Activated CD4-positive, alpha-beta T cell treated with anti-CD3 and anti-CD28 coated beads, Interleukin-2, amount 10 ng/mL, durations not matched to agents 24 days and 14 days (primary cell): ENCODE measurements at places on chromosomes 3 and 15. TPM values are rescaled to one million over a fixed set of nuclear protein-coding genes. Genes with fewer than 3 reads are reported as not detected.
A peak's percentile ranks its signal among the peaks of the same experiment; 100 is the strongest.

DNA sequence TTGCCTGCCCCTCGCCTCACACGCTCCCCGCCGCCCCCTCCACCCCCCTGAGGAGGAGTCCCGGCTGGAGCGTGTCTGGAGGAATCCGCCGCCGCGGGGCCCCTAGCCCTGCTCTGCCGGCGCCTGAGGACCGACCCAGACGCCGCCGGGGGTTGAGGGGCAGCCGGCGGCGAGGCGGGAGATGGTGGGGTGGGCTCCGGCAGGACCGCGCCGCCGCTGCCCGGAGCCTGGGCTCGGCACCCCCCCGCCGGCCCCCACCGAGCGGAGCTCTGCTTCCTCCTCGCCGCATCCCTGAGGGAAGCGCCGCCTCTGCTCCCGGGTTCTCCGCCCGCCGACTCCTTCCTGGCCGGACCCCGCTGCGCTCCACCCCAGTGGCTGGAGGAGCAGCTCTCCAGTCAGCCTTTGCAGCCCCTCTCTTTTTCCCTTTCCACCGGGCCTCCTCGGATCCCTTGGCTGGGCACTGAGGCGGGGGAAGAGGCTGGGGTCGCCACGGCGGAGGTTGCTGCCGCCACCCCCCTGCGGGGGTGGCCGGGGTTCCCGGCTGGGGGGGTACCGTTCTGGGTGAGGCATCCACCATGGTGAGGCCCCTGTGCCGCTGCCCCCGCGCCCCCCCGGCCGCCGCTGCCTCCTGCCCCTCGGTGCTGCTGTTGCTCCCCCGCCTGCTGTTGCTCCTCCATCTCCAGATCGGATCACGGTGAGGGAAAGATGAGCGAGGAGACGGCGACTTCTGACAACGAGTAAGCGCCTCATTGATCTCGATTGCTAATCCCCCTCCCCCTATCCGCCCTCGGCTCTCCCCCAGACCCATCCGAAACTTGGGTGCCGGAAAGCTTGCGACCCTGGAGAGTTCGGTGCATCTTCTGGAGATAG, at the start of gene SPRED1:
TSS of gene SPRED1 (plus strand) at position 356 of the 870 bp plus-strand sequence. CDS start at position 706, 350 bp downstream.
- H3K4me1 ChIP-seq: peaks cover 20% of the 10 kb centered on the region
- peaks cover 62% of the 10 kb centered on the region for H3K27me3 ChIP-seq
- H3K27ac ChIP-seq: peak within 1 kb of the TSS; percentile 18
- peak; percentile 63 for DNase-seq
- peak within 1 kb of the TSS; percentile 87 for H3K4me3 ChIP-seq

GRCh38 chr3:177062052-177062732, 135.1 kb downstream of the TBL1XR1 start:
- H3K27ac ChIP-seq: no peak overlapping the region
- no peak for DNase-seq
- H3K36me3 ChIP-seq: peaks cover 30% of the 10 kb centered on the region

DNA sequence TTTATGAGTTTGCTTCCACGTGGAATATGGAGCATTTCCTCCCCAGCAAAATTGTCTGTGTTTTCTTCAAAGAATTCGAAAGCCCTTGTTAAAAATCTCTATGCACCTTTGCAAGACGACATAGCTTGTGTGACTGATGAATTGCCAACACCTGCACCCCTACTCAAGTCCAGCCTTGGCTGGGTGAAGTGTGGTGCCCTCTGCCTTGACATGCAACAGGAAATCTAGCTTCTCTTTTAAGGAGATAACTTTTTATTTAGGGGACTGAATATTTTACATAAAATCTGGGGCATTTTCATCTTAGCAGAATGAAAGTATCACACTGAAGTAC, 647 bp downstream of the HMG20A start:
- DNase-seq: peak; percentile 71
- no peaks in the 10 kb centered on the region for H3K27me3 ChIP-seq
- peaks cover 8% of the 10 kb centered on the region for H3K36me3 ChIP-seq
- H3K27ac ChIP-seq: peak overlapping the region; percentile 94

ASB14 gene
- total RNA-seq: not detected in 2 replicates

NAALADL2 gene
- total RNA-seq: not detected in 2 replicates

GRCh38 chr15:70856884-70857561, 3.1 kb upstream of the LARP6 start:
- peaks cover 42% of the 10 kb centered on the region for H3K27me3 ChIP-seq
- peaks cover 4% of the 10 kb centered on the region for H3K4me1 ChIP-seq
- H3K27ac ChIP-seq: no peak overlapping the region

- no peaks in the 10 kb centered on the region for H3K27me3 ChIP-seq
- peaks cover 46% of the 10 kb centered on the region for H3K36me3 ChIP-seq
- peak overlapping the region; percentile 9 for H3K27ac ChIP-seq
These were observed 15.5 kb upstream of the SCAANT1 start for GRCh38 chr3:63927422-63928280.

- no peak overlapping the region for H3K4me3 ChIP-seq
- no peaks in the 10 kb centered on the region for H3K4me1 ChIP-seq
- no peaks in the 10 kb centered on the region for H3K36me3 ChIP-seq
- no peak for DNase-seq
- no peak overlapping the region for H3K27ac ChIP-seq
These were observed 726.4 kb upstream of the SGO1 start for GRCh38 chr3:20912406-20912805.

ITPKA gene
- total RNA-seq: 3.3 and 3.8 TPM in 2 replicates

MYL3 gene
- not detected in 2 replicates for total RNA-seq

DNA sequence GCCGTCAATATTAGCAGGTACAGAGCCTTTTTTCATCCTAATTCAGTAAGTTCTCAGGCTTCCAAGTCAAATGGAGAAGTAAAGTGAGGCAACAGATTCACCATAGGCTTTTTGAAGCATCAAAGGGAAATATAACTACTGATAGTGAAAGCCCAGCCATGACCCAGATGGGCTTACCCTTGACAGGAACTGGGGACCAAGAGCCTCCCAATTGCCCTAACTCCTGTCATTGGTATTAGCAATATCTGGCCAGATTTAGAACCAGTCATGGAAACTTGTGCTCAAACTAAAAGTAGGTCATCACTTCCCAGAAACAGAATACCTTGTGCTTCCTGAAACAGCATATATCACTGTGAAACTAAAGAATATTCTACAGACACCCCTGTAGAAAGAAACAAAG, 33.0 kb downstream of the NME9 start:
- peak overlapping the region; percentile 15 for H3K4me3 ChIP-seq
- peaks cover 13% of the 10 kb centered on the region for H3K4me1 ChIP-seq
- no peak for DNase-seq
- peak overlapping the region; percentile 68 for H3K27ac ChIP-seq
- no peaks in the 10 kb centered on the region for H3K27me3 ChIP-seq

- peaks cover 14% of the 10 kb centered on the region for H3K27me3 ChIP-seq
- no peak overlapping the region for H3K27ac ChIP-seq
- H3K4me1 ChIP-seq: peaks cover 1% of the 10 kb centered on the region
These were observed 52.3 kb downstream of the EPHB1 start for GRCh38 chr3:134847349-134847748.

ZNF385D gene
- not detected in 2 replicates for total RNA-seq

ATP6V1A gene
- 38.1 and 38.5 TPM in 2 replicates for total RNA-seq

- no peak overlapping the region for H3K4me3 ChIP-seq
- no peak overlapping the region for H3K27ac ChIP-seq
- peaks cover 3% of the 10 kb centered on the region for H3K27me3 ChIP-seq
- H3K36me3 ChIP-seq: no peaks in the 10 kb centered on the region
These were observed 99.9 kb downstream of the PLD1 start for GRCh38 chr3:171710359-171710758.

DNA sequence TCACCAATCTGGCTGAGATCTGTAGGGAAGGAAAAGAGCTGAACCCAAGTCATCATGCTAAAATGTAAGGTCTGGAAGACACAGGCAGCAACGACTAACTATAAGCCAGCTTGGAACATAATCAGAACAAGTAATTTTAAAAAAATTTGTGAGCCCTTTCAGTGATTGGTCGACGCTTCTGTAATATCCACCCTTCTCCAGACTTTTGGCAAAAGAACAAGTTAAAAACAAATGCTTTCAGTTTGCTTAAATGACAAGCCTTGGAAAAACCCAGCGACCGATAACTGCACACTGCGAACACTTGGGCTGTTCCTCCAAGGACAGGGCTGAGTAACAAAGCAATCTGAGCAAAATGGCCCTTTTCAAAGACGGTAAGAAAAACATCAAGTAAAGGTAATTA, 49.6 kb downstream of the PCSK6 start:
- no peak overlapping the region for H3K27ac ChIP-seq
- no peak overlapping the region for H3K4me3 ChIP-seq
- H3K4me1 ChIP-seq: peaks cover 7% of the 10 kb centered on the region
- H3K27me3 ChIP-seq: peaks cover 6% of the 10 kb centered on the region
- no peaks in the 10 kb centered on the region for H3K36me3 ChIP-seq

GRCh38 chr3:66692766-66693150, 191.9 kb upstream of the LRIG1 start:
- peaks cover 4% of the 10 kb centered on the region for H3K27me3 ChIP-seq
- no peak overlapping the region for H3K27ac ChIP-seq
- no peaks in the 10 kb centered on the region for H3K36me3 ChIP-seq
- DNase-seq: no peak
- no peaks in the 10 kb centered on the region for H3K4me1 ChIP-seq

DNA sequence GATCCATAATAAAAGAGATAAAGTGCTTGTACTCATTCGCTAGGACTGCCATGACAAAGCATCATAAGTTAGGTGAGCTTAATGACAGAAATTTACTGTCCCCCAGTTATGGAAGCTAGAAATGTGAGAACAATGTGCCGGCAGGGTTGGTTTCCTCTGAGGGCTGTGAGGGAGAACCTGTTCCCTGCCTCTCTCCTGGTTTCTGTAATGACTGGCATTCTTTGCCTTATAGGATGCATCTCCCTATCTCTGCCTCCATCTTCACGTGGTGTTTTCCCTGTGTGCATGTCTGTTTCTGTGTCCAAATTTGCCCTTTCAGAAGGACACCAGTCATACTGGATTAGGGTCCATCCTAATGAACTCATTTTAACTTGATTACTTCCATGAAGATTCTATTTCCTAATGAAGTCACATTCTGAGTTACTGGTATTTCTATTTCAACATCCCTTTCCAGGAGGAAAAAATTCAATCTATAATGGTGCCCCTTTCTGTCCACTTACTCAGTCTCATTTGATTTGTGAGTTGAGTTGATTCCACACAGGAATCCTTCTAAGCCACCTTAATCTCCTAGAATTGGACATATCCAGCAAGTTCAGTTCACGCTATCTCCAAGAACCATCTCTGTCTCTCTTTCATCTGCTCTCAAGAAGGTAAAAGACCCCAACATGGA, 71.2 kb upstream of the LIPC start:
- no peak overlapping the region for H3K4me3 ChIP-seq
- no peaks in the 10 kb centered on the region for H3K36me3 ChIP-seq
- H3K4me1 ChIP-seq: peaks cover 44% of the 10 kb centered on the region
- H3K27me3 ChIP-seq: no peaks in the 10 kb centered on the region

GRCh38 chr15:56804938-56805337, 71.6 kb upstream of the ZNF280D start:
- H3K36me3 ChIP-seq: no peaks in the 10 kb centered on the region
- H3K27me3 ChIP-seq: peaks cover 2% of the 10 kb centered on the region
- no peak overlapping the region for H3K4me3 ChIP-seq
- no peak overlapping the region for H3K27ac ChIP-seq
- no peak for DNase-seq
- H3K4me1 ChIP-seq: peaks cover 6% of the 10 kb centered on the region

- no peak for DNase-seq
- peaks cover 11% of the 10 kb centered on the region for H3K27me3 ChIP-seq
- no peak overlapping the region for H3K27ac ChIP-seq
- no peak overlapping the region for H3K4me3 ChIP-seq
- no peaks in the 10 kb centered on the region for H3K36me3 ChIP-seq
- H3K4me1 ChIP-seq: no peaks in the 10 kb centered on the region
These were observed 280.1 kb upstream of the RASGRP1 start for GRCh38 chr15:38844736-38845135.

SERINC4 gene
- total RNA-seq: 0.28 and 0.33 TPM in 2 replicates

DNA sequence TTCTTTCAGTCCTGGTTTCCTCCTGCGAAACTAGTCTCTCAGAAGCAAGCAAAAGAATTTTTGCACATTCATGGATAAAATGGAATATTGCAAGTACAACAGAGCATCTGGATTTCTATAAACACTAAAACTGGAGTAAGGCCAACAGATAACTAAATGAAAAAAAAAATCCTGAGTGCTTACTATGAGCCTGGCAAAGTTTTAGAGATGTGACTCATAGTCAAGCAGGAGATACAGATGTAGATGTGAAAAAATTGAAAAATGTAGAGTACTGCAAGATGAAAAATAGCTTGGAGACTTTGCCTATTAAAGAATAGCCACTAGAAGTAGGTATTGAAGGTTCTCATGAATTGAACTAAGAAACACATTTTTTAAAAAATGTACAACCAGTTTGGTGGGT, 397.4 kb downstream of the OTOL1 start:
- no peaks in the 10 kb centered on the region for H3K27me3 ChIP-seq
- H3K4me1 ChIP-seq: no peaks in the 10 kb centered on the region
- H3K4me3 ChIP-seq: no peak overlapping the region
- no peak for DNase-seq
- H3K36me3 ChIP-seq: no peaks in the 10 kb centered on the region
- no peak overlapping the region for H3K27ac ChIP-seq

DNA sequence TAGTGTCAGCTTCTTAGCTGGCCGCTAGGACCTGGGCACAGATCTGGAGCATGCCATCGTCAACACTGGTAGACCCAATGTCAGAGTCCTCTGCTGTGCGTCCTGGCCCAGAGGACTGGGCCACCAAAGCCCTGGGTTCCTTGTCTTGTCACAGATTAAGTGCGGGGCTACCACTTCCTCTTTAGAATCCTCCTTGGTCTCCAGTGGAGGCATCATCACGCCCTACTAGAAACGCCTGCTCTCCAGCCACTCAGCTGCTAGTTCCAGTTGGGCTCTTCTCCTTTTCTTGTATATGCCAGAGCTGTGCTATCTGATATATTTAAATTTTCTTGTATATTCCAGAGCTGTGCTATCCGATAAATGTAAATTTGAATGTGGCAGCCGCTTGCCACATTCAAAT, 11.2 kb downstream of the PPCDC start:
- H3K4me1 ChIP-seq: peaks cover 55% of the 10 kb centered on the region
- no peak overlapping the region for H3K27ac ChIP-seq
- DNase-seq: no peak

TMEM158 gene
- total RNA-seq: 0.44 and 0.66 TPM in 2 replicates

FRMD5 gene
- 0.09 TPM in 1 of 2 replicates, not detected in the other for total RNA-seq

GRCh38 chr15:85689729-85690128, 105.0 kb downstream of the KLHL25 start:
- H3K27ac ChIP-seq: peak overlapping the region; percentile 99
- DNase-seq: peak; percentile 91
- peaks cover 65% of the 10 kb centered on the region for H3K4me1 ChIP-seq
- no peaks in the 10 kb centered on the region for H3K27me3 ChIP-seq
- H3K4me3 ChIP-seq: peak overlapping the region; percentile 93

MKRN3 gene
- total RNA-seq: 1.5 and 2.1 TPM in 2 replicates

DNA sequence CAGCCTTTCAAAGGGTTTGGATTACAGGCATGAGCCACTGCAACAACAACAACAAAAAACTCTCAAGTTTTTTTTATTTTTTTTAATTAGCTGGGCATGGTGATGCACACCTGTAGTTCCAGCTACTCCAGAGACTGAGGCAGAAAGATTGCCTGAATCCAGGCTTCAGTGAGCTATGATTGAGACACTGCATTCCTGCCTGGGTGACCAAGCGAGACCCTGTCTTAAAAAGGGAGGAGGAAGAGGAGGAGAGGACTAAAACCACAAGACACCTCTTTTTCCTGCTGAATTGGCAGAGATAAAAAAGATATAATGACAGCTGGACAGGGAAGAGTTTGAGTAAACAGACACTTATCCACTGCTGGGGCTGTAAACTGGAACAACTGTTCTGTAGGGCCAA, 22.7 kb upstream of the CHRNB4 start:
- DNase-seq: no peak
- no peaks in the 10 kb centered on the region for H3K4me1 ChIP-seq
- H3K36me3 ChIP-seq: no peaks in the 10 kb centered on the region
- H3K27me3 ChIP-seq: peaks cover 4% of the 10 kb centered on the region
- H3K4me3 ChIP-seq: no peak overlapping the region
- H3K27ac ChIP-seq: no peak overlapping the region
